ENCODE measurements at places on chromosomes 4 and X. TPM values are rescaled to one million over a fixed set of nuclear protein-coding genes. Genes with fewer than 3 reads are reported as not detected.
A peak's percentile ranks its signal among the peaks of the same experiment; 100 is the strongest.

DNA sequence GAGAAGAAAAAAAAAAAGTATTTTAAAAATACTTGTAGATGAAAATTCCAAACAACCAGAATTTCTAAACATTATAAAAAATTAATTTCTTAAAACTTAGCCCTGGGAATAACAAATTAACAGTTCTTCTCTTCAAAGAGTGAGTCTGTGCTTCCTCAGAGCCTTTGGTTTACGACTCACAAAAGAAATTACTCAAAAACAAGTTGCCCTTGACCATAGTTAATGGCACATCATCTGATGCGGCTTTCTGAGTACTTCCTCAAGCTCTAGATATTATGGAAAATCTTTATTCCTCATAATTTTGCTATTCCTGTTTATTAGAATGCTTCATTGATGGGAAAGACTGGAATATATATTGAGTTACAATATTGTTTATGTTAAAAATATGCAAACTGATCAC lies 23.7 kb downstream of the TAPT1 start:
- no peak overlapping the region for H3K27ac ChIP-seq
- no peaks in the 10 kb centered on the region for H3K27me3 ChIP-seq
- H3K36me3 ChIP-seq: peaks cover 30% of the 10 kb centered on the region
- no peak overlapping the region for H3K4me3 ChIP-seq
- no peak for DNase-seq

DNA sequence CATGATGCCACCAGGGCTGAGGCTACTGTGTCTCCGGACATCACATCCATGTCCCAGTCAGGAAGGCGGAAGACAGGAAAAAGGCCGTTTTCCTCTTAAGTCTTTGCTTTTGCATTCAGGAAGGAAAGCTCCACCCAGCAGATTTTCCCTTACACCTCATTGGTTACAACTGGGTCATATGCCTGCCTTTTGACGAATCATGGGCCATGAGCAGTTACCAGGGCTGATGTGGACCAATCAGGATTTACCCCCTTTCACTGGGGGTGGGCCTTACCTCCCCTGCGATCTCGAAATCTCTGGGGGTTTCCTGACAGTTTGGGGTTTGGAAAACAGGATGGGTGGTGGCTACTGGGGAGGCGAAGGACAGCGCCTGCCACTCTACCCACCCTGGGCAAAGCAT lies 52.5 kb upstream of the GRPEL1 start:
- H3K4me1 ChIP-seq: peaks cover 13% of the 10 kb centered on the region
- no peak overlapping the region for H3K4me3 ChIP-seq
- H3K36me3 ChIP-seq: no peaks in the 10 kb centered on the region
- peak overlapping the region; percentile 13 for H3K27ac ChIP-seq
- H3K27me3 ChIP-seq: no peaks in the 10 kb centered on the region

DNA sequence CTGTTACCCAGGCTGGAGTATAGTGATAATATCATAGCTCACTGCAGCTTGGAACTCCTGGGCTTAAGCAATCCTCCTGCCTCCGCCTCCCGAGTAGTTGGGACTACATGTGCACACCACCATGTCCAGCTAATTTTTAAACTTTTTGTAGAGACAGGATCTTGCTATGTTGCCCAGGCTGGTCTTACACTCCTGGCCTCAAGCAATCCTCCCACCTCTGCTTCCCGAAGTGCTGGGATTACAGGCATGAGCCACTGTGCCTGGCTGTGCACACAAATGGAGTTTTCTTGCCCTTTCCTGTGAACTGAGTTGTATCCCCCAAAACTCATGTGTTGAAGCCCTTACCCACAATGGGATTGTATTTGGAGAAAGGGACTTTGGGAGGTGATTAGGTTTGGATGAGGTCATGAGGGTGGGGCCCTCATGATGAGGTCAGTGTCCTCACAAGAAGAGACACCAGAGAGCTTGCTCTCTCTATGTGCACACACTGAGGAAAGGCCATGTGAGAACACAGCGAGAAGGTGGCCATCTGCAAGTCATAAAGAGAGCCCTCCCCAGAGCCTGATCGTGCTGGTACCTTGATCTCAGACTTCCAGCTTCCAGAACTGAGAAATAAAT lies 40.1 kb downstream of the DDX3X start:
- no peaks in the 10 kb centered on the region for H3K4me1 ChIP-seq
- H3K36me3 ChIP-seq: no peaks in the 10 kb centered on the region
- no peak overlapping the region for H3K4me3 ChIP-seq
- H3K27me3 ChIP-seq: no peaks in the 10 kb centered on the region

Gene CUL4B
- total RNA-seq: 18.4 TPM

Measured in heart left ventricle (tissue), 16 donors.